ENCODE measurements at places on chromosomes 16 and 17.

DNA sequence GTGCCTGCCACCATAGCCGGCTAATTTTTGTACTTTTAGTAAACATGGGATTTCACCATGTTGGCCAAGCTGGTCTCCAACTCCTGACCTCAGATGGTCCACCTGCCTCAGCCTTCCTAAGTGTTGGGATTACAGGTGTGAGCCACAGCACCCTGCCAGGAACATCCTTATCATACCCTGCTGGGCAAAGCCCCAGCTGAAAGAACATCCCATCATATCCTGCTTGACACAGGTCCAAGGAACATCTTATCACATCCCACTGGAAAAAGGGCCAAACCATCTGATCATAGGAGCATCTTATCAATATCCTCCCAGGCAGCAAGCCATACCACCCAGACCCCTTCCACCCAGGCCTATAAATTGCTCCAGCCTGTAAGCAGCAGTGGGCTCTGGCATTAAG is 1109.2 kb upstream of the CDH8 start:
- no peak for DNase-seq

DNA sequence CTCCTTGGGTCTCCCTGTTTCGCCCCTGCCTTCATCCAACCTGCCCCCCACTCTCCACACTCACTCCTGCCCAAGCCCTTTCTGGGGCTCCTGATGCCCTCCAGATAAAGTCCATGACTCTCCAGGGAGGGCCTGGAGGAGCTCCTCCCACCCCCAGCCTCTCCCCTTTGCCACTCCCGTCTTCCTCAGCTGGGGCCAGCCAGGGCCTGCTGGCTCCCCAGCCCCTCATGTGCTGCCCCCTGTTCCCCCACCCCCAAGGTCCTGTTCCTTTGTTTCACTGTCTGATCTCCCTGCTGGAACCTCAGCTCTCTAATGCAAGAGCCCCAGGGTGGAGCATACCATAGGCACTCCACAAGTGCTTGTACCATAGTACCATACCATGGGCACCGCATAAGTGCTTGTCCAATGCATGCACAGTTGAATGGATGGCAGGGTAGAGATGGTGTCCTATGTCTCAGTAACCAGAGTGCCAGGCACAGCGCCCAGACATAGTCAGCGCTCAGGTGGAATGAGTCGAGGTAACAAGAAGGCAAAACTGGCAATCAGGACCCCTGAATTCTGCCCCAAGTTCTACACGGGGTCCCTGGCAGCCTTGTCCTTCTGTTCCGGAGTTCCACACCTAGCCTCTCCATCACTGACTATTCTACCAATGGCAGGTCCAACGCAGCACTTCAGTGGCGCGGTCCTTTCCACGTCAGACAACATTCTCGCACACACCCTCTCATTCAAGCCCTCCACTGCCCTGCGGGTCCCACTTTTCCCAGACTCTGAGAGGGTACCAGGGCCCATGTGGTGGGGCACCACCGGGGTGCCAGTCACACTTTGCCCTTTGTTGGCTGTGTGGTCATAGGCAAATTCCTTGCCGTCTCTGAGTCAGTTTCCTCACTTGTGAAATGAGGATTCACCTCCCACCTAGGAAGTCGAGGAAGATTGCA is 1.4 kb downstream of the PLCD3 start:
- no peak for DNase-seq

DNA sequence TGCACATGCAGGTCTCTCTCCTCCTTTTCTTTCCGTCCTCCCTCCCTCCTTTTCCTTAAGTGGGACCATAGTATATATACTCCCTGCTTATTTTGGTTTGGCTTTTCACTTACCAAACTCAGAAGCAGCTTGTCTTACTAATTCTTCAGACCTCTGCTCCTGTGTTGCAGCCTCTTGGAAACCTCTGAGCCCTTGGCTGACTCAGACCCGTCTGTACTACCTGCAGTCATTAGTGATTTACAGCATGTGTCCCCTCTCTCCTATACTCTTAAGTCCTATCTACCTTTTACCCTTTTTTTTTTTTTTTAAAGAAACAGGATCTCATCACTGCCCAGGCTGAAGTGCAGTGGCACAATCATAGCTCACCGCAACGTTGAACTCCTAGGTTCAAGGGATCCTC is 207.0 kb downstream of the STX8 start:
- no peak for DNase-seq

DNA sequence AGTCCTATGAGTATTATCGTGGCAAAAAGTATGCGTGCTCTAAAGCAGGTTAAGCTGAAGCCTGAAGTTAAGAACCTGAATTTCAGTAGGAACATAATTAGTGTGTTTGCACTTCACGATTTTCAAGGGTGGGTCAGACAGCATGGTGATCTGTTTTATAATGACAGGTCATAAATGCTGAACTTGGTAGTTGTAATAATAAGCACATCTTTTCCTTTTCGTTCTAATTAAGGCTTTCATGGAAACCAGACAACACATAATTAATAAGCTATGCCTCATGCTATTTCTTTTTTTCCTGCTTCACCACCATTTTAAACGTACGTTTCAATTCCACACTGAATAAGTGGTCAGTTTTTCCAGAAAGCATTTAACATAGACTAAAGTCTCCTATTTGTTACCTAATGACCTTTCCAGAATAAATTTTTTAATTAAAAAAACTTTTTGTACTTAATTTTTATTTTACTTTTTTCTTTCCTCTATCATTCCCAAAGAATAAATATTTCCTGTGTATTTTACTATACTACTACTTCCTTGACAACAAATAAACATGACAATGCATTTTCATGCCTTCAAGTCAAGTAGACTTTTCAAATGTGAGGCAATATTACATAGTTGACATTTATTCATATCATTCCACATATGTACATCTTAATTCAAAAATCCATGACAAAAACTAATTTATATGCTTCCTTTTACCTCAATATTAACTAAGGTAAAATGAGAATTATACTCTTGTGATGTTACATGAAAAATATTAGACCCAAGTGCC is 22.4 kb downstream of the CMC2 start:
- DNase-seq: no peak

DNA sequence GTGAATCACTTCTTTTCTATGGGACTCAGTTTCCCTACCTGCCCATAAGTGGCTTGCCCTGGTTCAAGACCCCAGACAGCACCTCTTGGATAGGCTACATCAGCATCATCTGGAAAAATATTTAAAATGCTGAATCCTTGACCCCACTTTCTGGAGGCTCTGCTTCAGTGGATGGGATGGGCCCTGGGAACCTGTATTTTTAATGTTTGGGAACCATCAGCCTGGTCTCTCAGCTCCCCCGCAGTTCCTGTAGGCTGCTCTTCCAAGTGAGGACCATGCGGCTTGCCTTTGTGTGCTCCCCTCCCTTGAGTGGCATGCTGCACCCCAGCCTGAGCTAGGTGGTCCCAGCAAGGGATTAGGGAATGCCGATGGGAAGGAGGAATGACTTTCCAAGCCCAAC is 68.3 kb upstream of the CRHR1 start:
- DNase-seq: no peak

DNA sequence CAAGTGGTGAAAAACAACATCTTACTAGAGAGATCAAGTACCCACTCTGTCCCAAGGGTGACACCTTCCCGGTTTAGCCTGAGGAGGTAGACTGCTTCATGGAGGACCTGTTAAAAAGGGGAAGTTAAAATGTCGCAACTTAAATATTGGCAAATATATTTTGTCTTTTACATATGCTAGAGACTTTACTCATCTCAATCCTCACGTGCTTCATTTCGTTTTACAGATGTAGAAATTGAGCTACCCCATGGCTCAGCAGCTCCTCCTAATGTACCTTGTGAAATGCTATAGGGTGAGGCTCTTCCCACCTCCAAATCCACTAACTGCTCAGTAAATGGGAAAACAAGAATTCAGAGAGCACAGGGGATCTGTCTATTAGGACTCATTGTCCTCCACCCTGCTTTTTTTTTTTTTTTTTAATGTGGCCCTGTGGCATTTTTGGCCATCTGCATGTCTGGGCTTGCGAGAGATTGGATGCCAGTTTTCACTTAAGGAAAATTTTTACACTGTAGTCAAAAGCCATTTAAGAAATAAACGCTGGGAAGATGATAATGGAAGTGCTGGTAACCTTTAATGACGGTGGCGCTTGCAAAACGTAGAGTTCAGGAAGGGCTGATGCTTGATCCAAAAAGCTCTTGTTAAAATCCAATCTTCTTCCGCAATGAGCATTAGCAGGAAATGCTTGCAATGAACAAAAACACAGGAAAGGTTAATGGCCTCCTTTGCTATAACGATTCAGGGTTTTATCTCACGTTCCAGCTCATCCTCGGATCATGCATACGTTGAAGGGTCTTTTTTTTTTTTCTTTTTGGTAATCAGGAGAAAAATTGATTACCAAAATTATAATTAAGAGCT is 39.8 kb downstream of the HSBP1 start:
- no peak for DNase-seq

DNA sequence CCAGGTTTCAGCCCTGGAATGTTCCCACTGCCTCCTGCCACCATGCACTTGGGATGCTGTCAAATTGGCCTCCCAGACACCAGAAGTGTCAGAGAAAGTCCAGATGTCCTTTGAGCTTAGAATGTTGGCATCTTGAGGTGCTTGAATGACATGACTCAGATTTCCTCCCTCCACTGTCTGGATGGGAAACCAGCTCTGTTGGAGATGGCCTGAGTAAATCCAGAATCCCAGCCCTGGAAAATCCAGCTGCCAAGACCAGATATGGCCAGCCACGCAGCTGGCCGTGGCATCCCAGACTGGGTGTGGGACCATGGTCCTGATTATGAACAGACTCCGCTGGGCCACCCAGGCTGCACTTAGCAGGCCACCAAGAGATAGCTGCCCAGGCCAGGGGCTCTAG is 57.0 kb upstream of the CLEC3A start:
- no peak for DNase-seq

- DNase-seq: no peak
Observed at GRCh38 chr17:81251094-81251708, 12.1 kb downstream of the NDUFAF8 start.
